ENCODE measurements at places on chromosomes 7 and 10. TPM values are rescaled to one million over a fixed set of nuclear protein-coding genes. Genes with fewer than 3 reads are reported as not detected.

DNA sequence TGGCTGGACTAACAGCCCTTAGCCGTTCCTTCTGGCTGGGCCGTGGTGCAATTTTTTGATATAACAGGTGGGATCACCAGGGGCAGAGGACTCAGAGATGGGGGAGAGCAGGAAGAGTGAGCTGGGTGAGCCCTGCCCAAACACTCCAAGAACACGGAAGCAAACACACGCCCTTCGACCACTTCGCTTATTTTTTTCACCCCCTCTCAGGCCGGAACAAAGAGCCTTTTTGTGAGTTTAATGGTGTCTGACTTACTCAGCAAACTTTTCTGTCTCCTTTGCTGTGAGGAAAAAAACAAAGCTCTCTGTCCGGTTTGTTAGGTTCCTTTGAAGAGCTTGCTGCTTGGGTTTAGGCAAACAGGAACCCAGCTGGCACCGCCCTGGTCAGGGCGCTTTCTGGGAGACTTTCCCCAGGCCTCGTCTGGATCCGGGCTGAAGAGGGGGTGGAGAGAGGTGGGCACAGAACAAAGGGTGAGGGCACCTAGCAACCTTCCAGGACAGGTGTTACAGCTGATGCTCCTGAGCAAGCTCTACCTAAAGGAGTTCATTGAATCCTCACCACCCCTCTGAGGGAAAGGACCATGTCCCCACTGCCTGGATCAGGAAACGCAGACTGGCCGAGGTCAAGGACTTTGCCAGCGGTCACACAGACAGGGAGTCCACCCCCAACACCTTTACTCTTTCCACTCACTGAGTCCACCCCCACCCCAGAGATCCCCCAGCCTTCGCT, 23.3 kb downstream of the CALML3 start:
- no peaks in the 10 kb centered on the region for H3K36me3 ChIP-seq
- H3K4me1 ChIP-seq: peaks cover 46% of the 10 kb centered on the region
- DNase-seq: peak; percentile 70
- no peaks in the 10 kb centered on the region for H3K27me3 ChIP-seq
- H3K27ac ChIP-seq: peak overlapping the region; percentile 82

GRCh38 chr7:116439005-116439404, 60.5 kb upstream of the CAV2 start:
- no peaks in the 10 kb centered on the region for H3K36me3 ChIP-seq
- H3K4me1 ChIP-seq: no peaks in the 10 kb centered on the region
- H3K27ac ChIP-seq: no peak overlapping the region
- no peak overlapping the region for H3K4me3 ChIP-seq
- no peaks in the 10 kb centered on the region for H3K27me3 ChIP-seq
- DNase-seq: no peak

DNA sequence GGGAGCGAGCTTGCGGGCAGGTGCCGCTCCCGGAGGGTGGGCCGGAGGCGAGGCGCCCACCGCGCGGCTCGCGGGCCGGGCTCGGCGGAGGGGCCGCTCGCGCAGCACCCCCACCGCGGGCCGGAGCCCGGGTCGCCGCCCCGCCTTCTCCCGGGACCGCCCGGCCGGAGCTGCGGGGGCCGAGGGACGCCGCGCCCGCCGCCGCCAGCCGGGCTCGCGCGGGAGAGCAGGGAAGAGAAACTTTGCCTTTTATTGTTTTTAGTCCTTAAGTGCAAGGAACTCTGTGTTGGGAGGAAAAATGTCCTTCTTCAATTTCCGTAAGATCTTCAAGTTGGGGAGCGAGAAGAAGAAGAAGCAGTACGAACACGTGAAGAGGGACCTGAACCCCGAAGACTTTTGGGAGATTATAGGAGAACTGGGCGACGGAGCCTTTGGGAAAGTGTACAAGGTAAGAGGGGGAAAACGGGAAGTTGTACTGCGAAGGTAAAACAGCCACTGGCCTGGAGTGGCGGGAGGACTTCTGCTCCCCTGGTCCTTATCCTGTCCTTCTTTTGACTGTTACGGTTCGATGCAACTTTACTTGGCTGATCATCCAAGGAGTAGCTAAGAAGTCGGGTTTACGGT, 620 bp downstream of the SLK start:
- peak overlapping the region; percentile 94 for H3K4me3 ChIP-seq
- DNase-seq: peak; percentile 31
- H3K27me3 ChIP-seq: no peaks in the 10 kb centered on the region
- H3K4me1 ChIP-seq: no peaks in the 10 kb centered on the region
- no peaks in the 10 kb centered on the region for H3K36me3 ChIP-seq
- H3K27ac ChIP-seq: peak overlapping the region; percentile 98

DNA sequence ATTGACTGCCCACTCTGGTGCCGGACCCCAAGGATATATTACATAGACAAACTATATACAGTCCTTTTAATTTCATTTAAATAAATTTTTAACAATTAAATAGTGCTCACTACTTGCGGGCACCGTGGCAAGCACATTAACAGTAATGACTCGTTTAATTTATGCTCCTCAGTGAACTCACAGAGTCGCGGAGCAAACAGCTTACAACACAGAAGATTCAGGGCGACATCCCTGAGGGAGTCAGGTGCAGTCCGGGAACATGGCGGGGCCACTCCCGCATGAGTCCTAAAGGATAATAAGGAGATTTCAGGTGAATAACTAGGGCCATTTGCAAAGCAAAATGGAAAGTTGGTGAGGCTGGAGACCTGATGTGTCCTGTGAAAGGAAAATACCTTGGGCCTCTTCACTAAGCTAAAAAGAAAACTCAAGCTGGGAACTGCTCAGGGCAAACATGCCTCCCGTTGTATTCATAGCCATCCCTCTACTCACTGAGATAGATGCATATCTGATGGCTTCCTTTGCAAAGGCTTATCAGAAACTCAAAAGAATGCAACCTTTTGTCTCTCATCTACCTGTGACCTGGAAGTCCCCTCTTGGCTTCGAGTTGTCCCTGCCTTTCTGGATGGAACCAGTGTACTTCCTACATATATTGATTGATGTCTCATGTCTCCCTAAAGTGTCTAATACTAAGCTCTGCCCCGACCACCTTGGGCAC, 125.6 kb downstream of the KLF6 start:
- H3K36me3 ChIP-seq: no peaks in the 10 kb centered on the region
- DNase-seq: no peak
- no peak overlapping the region for H3K27ac ChIP-seq

- H3K36me3 ChIP-seq: no peaks in the 10 kb centered on the region
- H3K27me3 ChIP-seq: no peaks in the 10 kb centered on the region
- no peak overlapping the region for H3K4me3 ChIP-seq
- H3K4me1 ChIP-seq: no peaks in the 10 kb centered on the region
- peak; percentile 52 for DNase-seq
These were observed 15.5 kb upstream of the CPXM2 start for GRCh38 chr10:123906884-123907652.

GRCh38 chr10:102546606-102547320, 43.0 kb downstream of the SUFU start:
- DNase-seq: no peak
- H3K4me3 ChIP-seq: no peak overlapping the region
- H3K27me3 ChIP-seq: no peaks in the 10 kb centered on the region
- H3K27ac ChIP-seq: no peak overlapping the region

GRCh38 chr7:127807340-127807739, 155.3 kb downstream of the SND1 start:
- no peak overlapping the region for H3K4me3 ChIP-seq
- DNase-seq: no peak
- H3K4me1 ChIP-seq: peaks cover 3% of the 10 kb centered on the region
- H3K27ac ChIP-seq: no peak overlapping the region

GRCh38 chr10:128116851-128117615, 9.2 kb downstream of the MKI67 start:
- no peaks in the 10 kb centered on the region for H3K27me3 ChIP-seq
- no peak overlapping the region for H3K27ac ChIP-seq
- H3K36me3 ChIP-seq: no peaks in the 10 kb centered on the region
- H3K4me1 ChIP-seq: no peaks in the 10 kb centered on the region

DNA sequence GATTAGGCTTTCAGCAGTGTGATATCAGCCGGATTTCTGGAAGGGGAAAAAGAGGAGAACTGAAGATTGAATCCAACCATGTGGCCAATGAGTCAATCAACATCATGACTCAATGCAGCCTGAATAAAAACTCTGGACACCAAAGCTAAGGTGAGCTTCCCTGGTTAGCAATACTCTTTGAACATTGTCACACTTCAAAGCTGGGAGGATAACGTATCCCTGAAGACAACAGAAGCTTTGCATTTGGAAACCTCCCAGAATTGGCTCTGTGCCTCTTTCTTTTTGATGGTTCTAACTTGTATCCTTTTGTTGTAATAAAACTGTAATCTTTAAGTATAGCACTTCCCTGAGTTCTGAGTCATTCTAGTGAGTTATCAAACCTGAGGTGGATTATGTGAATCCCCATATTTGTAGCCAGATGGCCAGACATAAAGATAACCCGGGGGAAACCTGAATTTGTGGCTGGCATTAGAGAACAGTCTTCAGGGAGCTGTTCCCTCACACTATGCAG, 284.4 kb downstream of the IPMK start:
- DNase-seq: no peak
- H3K36me3 ChIP-seq: no peaks in the 10 kb centered on the region
- no peaks in the 10 kb centered on the region for H3K27me3 ChIP-seq
- H3K27ac ChIP-seq: no peak overlapping the region

ACTR3C gene
- total RNA-seq: 21.5 TPM

SLC39A12 gene
- total RNA-seq: 1.9 TPM

HACD1 gene
- total RNA-seq: 27.4 TPM

UNC5B gene
- total RNA-seq: 24.6 TPM

LIPK gene
- not detected for total RNA-seq

Measured in upper lobe of left lung (tissue), 6 donors.